ENCODE measurements at places on chromosomes 1 and 21.

- DNase-seq: no peak
Measured at GRCh38 chr21:22871692-22872091, 1873.5 kb downstream of the NCAM2 start.

- no peak for DNase-seq
Measured at GRCh38 chr1:25018110-25018735, 88.1 kb upstream of the RUNX3 start.

DNA sequence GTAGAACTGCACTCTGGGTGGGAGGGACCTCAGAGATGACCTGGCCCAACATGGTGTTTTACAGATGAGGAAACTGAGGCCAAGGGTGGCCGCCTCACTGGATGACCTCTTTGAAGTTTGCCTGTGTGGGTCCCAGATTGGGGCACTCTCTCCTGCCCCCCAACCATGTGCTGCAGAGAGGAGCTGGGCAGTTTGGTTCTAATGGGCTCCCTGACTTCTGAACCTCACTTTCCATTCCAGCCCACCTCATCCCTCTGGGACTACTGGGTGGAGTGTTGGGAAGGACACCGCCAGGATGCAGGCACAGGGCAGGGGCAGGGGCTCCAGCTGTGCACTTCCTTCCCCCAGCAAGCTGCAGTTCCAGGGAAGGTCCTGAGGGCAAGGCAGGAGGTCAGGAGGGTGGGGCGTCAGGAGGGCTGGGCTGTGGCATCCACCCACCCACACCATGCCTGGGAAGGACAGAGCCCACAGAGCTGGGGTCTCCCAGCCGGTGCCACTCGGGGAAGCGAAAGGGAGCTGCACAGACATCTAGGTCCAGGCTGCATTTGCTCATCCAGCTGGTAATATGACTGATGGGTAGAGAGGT lies 10.3 kb upstream of the EPS8L3 start:
- no peak for DNase-seq

DNA sequence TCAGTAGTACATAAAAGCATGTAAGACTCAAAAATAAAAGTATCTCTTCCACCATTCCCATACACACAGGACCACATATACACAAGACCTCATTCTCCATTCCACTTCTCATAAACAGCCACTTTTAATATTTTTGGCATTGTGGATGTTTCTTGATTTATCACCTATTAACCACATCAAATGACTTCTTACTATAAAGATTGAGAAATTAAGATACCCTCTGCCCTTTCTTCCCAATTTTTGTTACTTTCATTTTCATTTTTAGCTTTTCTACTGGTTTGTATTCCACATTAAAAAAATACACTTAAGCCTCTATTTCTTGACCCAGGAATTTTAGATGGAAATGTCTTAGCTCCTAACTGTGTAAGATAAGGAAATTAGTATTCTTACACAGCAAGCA lies 22.8 kb downstream of the AKT3 start:
- DNase-seq: no peak

DNA sequence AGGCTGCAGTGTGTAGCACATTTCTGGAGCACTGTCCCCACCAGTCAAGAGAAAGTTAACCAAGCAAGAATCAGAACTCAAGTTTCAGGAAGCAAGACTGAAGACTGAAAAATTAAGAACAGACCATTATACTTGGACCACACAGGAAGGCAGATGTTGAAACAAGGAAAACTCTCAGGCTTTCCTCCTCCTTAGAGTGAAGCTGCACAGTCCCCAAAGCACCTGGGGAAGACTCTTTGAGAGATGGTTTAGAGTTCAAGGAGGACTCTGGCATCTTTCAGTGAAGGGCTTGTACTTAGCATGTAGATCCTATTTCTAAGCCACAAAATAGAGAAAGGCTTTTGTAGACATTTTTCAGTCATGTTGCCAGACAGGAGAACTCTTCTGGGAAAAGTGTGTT lies 113.7 kb upstream of the KCTD3 start:
- no peak for DNase-seq

- no peak for DNase-seq
Measured at GRCh38 chr1:218813237-218813636, 360.4 kb upstream of the LYPLAL1 start.

DNA sequence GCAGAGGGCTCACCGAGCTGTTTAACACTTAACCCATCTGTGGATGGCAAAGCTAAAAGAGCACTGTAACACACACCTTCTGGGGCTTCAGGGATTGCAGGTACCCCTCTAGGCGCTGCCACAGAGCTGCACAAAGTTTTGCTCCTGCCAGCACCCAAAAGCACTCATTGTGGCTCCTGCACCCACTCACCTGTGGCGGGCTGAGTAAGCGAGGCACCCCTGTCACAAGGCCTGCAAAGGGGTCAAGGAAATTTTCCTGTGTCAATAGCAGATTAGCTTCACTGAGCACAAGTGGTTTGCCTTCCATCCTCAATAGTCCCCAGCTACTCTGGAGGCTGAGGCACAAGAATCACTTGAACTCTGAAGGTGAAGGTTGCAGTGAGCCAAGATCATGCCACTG lies 29.5 kb upstream of the KCNK1 start:
- no peak for DNase-seq

DNA sequence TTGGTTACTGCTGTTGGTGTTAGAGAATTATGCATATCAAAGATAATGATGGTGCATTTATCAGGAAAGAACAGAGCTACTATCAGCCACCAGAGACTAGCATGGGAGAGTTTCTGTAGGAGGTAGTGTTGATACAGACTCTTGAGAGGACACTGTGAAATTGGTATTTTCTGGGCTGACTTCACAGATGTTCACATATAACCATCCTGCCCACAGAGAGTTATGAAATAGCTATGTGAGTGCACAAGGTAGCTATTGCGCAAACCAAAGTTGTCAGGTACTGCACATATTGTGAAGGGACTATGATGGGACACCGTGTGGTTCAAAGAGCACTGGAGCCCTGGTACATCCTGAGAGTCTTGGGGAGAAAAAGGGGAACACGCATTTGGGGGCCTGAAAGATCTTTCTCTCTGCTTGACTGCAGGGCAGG lies 1.4 kb upstream of the TLCD4 start:
- no peak for DNase-seq
